ENCODE measurements at places on chromosomes 2 and 18.

DNA sequence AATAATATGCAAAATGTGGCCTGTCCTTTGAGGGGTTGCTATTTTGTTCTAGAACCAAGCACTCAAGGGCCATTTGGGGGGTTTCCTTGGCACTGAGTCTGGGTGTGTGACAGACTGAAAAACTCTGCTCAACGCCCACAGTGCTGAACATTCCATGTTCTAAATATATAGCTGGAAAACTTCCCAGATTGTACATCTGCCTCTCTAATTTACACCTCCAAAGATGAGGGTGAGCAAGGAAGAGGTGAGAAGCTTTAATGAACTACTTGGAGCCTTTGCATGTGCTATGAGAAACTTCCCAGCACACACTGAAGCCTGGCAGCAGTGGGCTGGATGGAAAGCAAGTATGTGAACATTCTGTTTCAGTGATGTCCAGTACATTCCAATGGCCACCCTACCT lies 296.7 kb upstream of the KCNH7 start:
- no peak for DNase-seq

- DNase-seq: no peak
These were observed 199.4 kb downstream of the SPP2 start for GRCh38 chr2:234249873-234250272.

- DNase-seq: no peak
These were observed 509 bp upstream of the CYS1 start for GRCh38 chr2:10080536-10081304.

- no peak for DNase-seq
These were observed 127.7 kb upstream of the DLX2 start for GRCh38 chr2:172230332-172230888.

- no peak for DNase-seq
These were observed 203.9 kb upstream of the TANK start for GRCh38 chr2:160956243-160956802.

Data from NCI-H2029 (cell line).